ENCODE measurements at places on chromosomes 4 and X.

DNA sequence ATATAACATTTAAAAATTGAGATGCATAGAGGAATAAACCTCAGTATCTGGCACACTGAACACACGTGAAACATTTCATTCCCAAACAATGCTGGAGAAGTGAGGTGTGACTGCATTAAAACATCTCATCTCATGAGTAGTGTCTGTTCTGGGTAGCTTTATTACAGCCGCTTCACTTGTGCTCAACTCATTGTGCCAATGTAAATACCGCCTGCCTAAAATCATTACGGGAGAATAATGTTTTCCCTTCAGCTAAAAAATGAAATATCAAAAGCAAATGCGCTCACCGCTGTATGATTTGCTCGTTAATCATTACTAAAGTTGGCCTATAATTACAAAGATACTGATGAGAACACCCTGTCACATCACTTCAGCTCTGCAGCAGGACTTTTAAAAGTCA lies 110.2 kb upstream of the PRPS2 start:
- no peak for DNase-seq

DNA sequence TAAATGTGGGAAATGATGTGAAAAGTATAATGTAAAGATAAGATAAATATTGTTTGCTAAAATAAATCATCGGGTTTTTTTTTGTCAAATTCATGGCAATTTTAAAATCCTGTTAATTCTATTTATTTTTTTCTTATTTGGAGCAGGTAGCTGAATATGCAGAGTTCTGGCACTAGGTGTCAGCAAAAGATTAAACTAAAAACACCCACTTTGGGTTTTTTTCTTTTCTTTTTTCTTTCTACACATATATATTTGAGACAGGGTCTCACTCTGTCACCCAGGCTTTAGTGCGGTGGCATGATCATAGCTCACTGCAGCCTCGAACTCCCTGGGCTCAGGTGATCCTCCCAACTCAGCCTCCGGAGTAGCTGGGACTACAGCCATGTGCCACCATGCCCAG lies 6.9 kb upstream of the RAP2C start:
- peak; percentile 10 for DNase-seq

- peak; percentile 57 for DNase-seq
Observed at GRCh38 chr4:112766422-112766821, 129.5 kb downstream of the LARP7 start.

- DNase-seq, result no peak
Observed at GRCh38 chr4:122309988-122310626, 68.7 kb upstream of the ADAD1 start.

DNA sequence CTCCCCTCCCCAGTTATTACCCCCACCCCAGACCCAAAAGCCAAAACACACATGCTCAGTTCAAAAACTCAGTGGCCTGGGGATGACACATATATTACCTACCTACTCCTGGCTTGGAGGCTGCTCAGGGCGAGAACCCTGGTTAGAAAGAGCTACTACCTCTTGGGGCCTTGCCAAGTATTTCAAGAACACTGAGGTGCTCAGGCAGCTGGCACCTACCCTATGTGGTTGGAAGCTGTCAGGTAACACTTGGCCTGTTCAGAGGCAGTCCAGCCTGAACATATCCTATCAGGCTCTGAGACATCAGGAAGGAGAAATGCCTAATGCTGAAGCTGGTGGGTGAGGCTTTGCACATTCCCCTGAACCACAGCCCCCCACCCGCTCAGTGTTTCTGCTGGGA lies 4.9 kb downstream of the BCAP31 start:
- DNase-seq, result no peak

DNA sequence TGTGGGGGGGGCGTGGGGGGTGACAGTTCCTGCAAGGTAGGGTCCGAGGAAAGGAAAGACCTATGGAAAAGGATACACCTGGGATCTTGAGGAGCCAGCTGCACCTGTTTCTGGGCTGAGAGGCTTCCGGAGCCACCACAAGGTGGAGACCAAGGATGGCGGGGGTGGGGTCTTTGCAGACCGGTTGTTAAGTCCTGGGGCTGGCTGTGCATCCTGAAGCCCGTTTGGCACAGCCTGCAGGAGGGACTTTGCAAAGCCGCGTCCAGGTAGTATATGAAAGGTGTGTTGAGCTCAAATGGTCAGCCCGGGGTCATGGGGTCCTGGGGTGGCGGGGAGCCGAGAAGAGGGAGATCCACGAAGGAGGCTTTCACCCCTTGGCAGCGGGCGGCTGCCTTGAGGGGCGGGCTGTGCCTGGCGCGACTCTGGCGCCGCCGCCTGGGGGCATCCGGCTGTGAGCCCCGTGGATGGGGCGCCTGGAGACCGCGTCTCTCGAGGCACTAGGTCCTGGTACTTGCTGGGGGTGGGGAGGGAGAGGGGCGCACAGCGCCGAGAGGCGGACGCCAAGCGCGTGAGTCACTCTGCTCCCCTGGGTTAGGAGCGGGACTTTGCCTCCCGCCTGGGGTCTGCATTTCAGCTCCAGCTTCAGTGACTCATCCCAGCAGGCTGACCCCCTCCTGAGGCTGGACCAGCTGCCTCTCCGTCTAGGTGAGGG lies 58.2 kb upstream of the DYNLT3 start:
- peak; percentile 75 for DNase-seq

DNA sequence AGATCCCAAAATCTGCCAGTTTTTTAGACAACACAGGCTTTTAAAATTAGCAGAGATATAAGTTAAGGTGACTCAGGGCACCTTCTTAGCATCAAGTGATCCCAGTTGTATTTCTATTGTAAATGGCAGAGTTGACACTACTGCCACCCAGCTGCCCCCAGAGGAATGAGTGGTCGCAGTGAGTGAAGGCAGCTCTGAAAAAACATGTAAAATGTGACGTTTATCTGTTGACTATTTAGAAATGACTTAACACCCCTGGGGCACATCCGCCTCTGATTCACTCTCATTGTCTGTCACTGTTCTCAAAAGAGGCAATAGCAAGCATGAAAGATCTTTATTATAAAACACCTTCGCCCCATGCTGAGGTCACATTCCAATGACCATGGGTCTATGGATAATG lies 592.4 kb downstream of the ACTRT1 start:
- DNase-seq, result no peak

GRCh38 chrX:119004920-119005524 lies 30.6 kb downstream of the LONRF3 start:
- peak; percentile 60 for DNase-seq

DNA sequence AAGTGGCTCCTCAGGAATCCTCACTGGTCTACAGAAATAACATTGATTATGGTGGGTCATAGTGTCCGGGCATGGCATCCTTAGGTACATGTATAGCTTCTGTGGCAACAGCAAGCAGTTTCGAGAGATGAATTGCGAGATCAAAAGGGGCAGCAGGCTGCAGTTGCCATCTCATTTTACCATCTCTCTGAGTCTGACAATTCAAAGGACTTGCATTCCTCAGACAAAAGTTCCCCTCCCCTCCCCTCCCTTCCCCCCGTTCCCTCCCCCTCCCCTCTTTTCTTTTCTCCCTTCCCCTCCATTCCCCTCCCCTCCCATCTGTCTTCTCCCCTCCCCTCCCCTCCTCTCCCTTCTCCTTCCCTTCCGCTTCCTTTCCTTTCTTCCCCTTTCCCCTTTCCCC lies 70.2 kb downstream of the MTNR1A start:
- DNase-seq, result no peak

DNA sequence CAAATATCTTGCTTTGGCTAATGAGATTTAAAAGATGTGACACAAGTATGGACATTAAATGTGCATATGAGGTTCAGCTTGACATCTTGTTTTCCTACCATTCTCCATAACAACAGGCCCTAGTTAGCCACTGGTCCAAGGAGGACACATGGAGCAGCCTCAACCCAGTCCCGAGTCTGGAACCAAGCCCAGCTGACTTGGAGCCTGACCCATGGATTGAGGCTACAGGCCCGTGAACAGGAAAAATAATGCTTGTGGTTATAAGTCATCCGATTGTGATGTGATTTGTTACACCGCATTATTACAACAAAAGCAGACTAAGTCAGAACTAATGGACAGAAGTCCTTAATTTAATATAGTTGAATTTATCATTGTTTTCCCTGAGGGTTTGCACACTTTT lies 123.2 kb upstream of the BANK1 start:
- DNase-seq, result peak; percentile 42

- no peak for DNase-seq
Observed at GRCh38 chr4:141309874-141310273, 89.2 kb downstream of the ZNF330 start.

DNA sequence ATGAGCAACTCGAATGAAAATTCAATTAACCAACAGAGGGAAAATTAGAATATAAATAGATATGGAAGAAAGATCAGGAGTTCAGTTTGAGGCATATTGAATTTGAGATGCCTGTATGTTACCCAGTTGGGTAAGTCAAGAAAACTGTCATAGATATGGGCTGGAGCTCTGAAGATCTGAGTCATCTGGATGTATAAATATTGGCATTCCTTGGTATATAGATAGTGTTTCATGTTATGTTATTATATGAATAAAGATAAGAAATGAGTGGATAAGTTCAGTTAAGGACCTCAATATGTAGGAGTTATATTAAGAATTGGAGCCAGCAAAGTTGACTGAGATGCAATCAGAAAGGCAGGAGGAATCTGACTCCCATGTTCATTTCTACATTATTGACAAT lies 543.6 kb upstream of the SMIM31 start:
- no peak for DNase-seq

DNA sequence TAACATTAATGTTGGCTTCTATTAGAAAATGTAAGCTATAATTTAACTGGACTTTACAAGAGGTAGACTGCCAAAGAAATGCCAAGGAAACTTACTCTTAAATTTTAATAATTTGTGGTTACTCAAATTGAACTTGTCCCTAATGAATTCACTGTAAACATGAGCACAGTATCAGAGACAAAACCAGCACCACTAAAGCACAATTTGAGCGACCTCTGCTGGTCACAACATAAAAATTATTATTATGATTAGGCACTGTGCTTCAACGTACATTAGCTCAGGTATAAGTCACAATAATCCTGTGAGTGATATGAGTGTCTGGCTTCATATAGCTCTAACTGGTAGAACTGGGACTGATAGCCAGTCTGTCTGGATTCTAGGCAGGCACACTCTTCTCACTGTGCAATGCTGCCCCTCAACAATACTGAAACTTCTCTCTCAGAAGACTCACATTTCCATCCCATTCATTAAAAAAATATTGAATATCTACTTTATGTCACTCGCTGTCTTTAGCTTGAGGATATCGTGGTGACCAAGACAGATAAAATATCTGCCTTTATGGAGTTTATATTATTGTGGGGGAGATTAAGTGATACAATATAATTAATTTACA lies 8.0 kb downstream of the NUDT6 start:
- peak; percentile 66 for DNase-seq

GRCh38 chrX:153320555-153321184 lies 897 bp downstream of the PNMA6F start:
- DNase-seq, result no peak

DNA sequence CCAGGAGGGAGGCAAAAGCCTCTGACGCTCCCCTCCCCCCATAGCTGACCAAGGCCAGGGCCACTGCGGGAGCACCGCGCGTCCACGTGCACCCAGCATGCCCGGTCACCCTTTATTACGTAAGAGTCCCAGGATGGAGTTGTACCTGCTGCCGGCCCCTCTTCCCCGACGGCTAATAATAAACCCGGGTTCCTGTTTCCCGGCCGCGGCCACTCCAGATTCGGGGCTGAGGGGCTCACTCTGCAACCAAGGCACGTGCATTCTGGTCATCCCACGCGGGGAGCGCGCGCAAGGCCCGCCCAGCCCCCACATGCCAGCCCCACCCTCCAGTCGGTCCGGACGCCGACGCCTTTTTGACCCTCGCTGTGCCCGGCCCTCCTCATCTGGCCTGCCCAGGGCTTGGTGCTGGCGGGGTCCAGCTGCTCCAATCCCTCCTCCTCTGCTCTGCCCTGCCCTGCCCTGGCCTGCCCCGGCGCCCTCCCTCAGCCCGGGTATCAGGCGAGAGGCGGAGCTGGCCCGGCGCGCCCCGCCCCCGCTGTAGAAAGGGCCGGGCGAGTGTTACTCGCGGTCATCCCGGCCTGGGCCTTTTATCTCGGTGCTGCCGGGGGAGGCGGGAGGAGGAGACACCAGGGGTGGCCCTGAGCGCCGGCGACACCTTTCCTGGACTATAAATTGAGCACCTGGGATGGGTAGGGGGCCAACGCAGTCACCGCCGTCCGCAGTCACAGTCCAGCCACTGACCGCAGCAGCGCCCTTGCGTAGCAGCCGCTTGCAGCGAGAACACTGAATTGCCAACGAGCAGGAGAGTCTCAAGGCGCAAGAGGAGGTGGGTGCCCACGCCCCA lies 2.6 kb downstream of the MID1IP1 start:
- peak; percentile 82 for DNase-seq

- peak; percentile 83 for DNase-seq
Observed at GRCh38 chr4:113756005-113756410, 5.5 kb downstream of the CAMK2D start.

DNA sequence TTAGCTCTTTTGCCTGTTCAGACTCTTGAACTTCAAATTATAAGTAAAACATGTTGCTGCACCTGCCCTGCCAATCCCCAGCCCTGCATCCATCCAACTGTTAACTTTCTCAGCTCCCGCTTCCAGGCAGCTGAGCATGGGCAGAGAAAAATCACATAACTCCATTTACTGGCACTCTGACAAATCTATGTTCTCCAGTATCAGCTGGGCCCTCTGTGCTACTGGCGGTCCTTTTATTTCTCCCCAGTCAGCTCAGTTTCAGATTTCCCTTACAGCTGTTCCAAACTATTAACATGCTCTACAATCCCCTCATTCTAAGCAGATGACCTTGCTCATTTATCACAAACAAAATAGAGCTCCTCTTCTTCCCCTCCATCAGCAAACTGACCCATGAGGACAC lies 240.4 kb upstream of the TET2 start:
- peak; percentile 11 for DNase-seq

DNA sequence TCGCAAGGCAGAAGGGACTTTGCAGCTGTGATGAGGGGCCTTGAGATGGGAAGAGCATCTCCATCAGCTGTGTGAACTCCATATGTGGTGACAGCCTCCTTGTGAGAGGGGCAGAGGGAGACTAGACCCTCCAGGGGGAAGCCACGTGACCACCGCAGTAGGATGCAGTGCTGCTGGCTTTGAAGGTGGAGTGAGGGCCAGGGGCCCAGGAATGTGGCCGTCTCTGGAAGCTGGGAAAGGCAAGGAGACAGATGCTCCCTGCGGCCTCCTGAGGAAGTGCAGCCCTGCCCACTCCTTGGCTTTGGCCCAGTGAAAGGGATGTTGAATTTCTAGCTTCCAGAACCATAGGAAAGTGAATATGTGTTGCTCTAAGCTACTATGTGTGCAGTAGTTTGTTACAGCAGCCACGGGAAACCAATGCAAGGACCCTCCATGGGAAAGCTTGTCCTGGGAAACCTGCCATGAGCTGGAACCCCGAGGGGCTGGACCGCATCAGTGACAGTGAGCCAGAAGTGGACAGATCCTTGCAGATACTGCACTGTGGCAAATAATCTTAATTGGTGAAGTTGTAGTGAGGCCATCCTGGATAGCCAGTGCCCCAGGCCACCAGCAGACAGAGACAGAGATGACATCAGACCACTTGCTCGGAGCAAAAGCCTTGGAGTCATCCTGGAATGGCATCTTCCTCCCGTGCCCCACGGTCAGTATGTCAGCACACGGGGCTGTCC lies 35.4 kb upstream of the SORCS2 start:
- DNase-seq, result peak; percentile 53

All from astrocyte of the hippocampus (primary cell).